MM.1S (cell line): ENCODE measurements at places on chromosomes 2 and 18.
A peak's percentile ranks its signal among the peaks of the same experiment; 100 is the strongest.

DNA sequence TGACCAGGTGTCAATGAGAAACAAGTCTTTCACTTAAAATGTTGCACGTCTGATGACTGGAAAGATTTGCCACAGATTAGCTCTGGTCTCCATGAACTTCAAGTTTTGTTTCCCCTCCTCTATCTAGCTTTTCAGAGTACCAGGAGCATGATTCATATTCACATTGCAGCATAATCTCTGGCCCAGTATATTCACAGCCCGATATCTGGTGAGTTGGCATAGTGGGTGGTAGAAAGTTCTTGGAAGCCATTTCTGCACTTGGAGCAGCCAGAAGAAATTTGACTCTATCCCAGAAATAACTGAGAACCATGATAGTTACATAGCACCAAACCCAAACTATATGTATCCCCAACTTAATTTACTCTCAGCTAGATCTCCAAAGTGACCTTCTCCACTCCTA is 503.9 kb downstream of the PID1 start:
- no peak for DNase-seq

GRCh38 chr2:12498704-12499103 is 218.0 kb upstream of the TRIB2 start:
- DNase-seq = no peak

DNA sequence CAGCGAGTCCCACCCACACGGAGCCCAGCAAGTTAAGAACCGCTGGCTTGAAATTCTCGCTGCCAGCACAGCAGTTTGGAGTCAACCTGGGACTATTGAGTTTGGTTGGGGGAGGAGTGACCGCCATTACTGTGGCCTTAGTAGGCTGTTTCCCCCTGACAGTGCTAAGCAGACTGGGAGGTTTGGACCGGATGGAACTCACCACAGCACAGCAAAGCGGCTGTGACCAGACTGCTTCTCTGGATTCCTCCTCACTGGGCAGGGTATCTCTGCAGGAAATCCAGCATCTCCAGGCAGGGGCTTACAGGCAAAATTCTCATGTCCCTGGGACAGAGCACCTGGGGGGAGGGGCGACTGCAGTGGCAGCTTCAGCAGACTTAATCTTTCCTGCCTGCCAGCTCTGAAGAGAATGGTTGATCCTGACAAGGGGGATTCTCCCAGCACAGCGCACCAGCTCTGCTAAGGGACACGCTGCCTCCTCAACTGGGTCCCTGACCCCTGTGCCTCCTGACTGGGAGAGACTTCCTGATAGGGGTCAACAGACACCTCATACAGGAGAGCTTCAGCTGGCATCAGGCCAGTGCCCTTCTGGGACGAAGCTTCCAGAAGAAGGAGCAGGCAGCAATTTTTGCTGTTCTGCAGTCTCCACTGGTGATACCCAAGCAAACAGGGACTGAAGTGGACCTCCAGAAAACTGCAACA is 425.4 kb downstream of the NYAP2 start:
- no peak for DNase-seq

GRCh38 chr2:148826791-148827190 is 48.2 kb upstream of the KIF5C start:
- no peak for DNase-seq

DNA sequence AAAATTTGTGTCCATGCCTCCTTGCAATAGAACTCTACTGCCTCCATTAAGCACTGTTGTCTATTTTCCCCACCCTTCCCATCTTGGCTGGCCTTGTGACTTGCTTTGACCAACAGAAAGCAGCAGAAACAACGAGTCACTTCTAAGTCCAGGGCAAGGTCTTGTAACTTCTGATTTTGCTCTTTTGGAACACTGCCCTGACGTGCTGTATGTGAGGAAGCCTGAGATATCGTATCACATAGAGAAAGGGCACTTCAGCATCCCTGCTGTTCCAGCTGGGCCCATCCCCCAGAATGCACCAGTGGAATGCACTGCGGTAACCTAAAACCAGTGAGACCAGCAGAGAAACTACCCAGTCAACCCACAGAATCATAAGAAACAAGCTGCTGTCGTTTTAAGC is 28.1 kb downstream of the NCKAP1 start:
- DNase-seq = no peak

DNA sequence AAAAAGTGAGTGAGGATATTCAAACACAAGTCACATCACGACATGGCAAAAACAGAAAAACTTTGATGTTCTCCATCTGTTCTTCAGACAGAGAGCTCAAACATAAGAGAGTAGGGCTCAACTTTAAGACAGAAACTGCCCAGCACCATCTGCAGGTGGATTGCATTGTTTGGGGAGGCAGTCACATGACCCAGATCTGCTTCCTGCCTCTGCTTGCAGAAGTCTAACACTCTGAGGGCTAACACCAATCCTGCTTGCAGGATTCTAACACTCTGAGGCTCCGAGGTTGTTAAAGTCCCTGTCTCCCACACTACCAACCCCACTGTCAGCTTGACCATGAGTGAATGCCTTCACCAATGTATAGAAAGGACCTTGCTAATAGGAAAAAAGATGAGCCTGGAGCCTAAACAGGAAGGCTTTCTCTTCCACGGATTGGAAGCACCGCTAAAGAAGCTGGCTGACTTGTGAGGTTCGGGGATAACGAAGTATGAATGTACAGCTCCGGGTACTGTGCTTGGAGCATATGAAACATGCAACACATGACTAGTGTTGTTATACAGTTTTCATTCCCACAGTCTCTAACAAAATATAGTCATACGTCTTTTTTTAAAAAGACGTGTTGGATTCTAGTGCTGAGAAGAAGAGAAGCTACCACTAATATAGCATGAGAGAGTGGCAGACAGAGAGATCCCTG is 176.6 kb upstream of the CREB1 start:
- peak; percentile 87 for DNase-seq

GRCh38 chr18:23671564-23671963 is 8.9 kb upstream of the ANKRD29 start:
- DNase-seq = no peak

DNA sequence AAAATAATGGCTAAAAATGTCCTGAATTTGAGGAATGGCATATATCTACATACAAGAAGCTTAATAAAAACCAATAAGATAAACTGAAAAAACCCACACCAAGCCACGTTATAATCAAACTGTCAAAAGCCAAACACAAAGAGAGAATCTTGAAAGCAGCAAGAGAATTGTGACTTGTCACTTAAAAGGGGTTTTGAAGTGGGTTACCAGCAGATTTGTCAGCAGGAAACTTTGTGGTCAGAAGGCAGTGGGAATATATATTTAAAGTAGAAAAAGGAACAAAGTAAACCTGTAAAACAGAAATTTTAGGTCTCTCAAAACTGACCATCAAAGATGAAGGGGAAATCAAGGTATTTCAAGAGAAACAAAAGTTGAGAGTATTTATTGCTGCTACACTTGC is 171.9 kb upstream of the CNTNAP5 start:
- DNase-seq = no peak

- DNase-seq = no peak
Measured at GRCh38 chr2:75074228-75074627, 115.8 kb downstream of the POLE4 start.

DNA sequence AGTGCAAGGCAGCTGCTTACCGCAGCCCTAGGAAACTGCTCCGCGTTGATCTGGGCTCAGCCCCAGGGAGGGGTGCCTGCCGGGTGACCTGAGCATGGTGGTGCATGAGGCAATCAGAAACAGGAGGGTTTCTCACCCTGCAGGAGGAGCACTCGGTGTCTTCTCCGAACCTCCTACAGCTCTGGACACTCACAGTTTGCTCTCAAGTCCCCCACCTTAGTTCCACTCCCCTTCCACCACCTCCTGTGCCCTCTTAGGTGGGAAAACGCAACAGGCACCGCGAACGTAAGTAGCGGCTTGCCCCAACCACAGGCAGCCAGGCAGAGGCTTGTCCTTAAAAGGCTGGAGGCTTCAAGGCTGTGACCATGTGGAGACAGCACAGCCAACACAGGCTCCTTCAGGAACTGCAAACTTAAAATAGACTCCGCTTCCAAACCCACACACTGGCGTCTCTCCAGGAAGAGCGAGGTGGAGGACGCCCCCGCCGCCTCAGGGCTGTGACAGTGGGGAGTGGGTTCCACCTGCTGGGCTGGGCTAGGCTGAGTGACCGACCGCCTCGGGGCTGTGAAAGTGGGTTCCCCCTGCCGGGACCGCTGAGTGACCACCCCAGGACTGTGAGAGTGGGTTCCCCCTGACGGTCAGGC is 71.6 kb downstream of the NDUFA10 start:
- no peak for DNase-seq

GRCh38 chr18:32930695-32931301 is 158.0 kb upstream of the KLHL14 start:
- peak; percentile 59 for DNase-seq

- no peak for DNase-seq
Measured at GRCh38 chr2:16747689-16748088, 82.1 kb upstream of the CYRIA start.

GRCh38 chr2:25176138-25176537 is 7.8 kb upstream of the POMC start:
- no peak for DNase-seq

DNA sequence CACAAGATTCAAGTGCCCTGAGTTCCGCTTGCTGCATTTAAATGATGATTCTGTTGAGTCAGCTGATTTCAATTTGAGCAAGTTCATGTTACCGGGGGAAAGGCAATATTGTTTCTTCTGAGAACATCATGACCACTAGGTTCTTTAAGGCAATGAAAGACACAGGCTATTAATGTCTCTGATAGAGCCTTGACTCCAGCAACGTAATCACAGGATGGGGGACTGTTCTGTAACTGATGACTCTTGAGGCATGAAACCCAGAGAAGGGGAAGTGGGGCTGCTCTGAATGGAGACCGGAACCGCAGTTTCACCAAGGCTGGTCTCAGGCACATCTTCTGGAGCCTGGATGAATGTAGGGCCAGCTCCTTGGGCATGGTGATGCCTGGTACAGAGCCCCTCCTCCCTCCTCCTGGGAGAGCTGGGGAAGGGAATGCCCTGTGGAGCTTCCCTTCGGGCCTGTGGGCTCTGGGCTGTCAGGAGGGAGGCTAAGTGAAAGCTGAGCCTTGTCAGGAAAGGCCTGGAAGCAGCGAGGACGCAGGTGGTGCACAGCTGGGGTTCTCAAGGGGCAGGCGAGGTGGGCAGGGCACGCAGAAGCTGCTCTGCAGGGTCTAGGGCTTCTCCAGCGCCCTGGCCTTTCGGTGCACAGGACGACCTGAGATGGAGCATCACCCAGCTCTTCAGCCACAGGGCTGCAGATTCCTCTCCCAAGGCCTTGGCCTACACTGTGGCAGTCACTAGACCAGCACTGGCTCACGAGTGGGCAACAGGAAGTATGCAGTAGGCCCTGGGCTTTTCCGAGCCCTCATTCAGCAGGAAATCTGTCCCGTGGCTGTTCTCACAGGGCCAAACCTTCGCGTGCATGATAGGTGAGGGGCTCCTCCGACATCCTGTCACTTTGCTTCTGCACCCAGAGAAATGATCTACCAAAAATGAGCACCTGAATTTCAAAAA is 36.6 kb upstream of the PRLH start:
- peak; percentile 79 for DNase-seq

- no peak for DNase-seq
Measured at GRCh38 chr2:238883421-238883901, 35.6 kb downstream of the TWIST2 start.

DNA sequence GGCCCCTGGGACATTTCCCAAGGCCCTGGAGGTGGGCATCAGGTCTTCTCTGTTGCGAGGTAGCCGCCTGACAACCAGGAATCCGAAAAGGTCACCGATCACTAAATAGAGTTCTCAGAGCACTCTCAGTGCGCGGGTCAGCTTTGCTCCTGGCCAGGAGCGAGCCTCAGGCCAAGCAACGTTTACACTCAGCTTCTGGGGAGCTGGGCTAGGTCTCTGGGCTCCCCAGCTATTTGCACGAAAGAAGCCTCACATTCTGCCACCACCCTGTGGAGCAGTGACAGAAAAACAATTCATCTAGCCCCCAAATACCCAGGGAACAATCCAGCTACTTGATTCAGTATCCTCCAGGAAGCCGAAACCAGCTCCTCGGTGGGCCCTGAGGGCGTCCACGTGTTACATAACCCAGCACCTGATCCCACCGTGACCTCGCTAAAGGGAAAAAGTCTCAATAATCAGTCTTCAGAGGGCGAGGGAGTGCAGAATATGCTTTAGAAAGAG is 3.3 kb downstream of the SH3BP4 start:
- no peak for DNase-seq

GRCh38 chr2:43220229-43220751 is 6.1 kb downstream of the ZFP36L2 start:
- no peak for DNase-seq

GRCh38 chr2:69012310-69013141 is 453 bp upstream of the ANTXR1 start:
- DNase-seq = peak; percentile 49

- DNase-seq = no peak
Measured at GRCh38 chr18:8858888-8859511, 153.6 kb downstream of the MTCL1 start.

- DNase-seq = no peak
Measured at GRCh38 chr2:21515903-21516302, 392.1 kb downstream of the TDRD15 start.

GRCh38 chr2:110834134-110834827 is 101.9 kb downstream of the ACOXL start:
- DNase-seq = no peak

DNA sequence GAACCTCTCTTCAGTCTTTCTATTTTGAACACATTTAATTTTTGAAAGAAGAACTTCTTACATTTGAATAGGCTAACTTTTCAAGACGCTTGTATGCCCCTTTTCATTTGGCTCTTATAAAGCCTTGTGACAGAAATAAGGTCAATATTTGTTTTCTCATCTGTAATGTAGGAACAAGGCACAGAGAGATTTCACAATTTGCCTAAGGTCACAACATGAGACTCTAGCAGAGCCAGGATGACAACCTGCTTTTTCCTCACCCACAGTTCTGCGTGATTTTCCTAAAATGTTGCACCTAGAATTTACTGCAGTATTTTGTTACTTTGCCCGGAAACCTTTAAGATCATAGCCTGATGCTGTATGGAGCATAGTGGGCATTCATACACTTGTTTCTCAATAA is 67.4 kb downstream of the TXNL1 start:
- no peak for DNase-seq

DNA sequence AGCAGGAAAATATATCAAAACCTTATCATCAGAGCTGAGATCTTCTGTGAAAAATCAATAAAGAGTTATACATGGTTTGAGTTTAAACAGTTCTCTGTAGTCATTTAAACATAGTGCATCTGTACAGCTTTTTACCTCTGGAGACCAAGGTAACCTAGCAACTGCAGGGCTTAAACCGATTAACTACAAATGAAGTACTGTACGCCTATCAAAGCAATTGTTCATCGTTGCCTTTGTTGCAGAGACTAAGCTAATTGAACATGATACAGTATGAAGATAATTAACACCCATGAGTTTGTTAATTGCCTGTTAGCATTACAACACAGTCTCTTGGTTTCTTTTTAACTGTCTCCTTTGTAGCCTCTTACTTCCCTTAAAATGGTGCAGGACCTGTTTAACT is 147.9 kb downstream of the LNPK start:
- DNase-seq = no peak

DNA sequence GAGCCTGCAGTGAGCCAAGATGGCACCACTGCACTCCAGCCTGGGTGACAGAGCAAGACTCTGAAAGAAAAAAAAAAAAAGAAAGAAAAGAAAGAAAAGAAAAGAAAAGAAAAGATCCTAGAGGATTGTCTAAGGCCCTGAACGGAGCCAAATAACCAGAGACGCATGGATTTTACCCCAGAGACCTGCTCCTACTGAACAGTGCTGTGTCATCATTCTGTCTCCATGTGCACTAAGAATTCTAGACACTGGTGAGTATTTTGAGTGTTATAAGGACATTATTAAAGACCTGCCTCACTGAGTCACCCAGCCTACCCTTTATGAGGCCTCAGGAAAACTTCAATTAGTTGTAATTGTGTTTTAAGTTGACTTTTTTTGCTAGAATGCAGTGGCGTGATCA is 61.9 kb upstream of the RIOK3 start:
- DNase-seq = no peak
